Activated CD4-positive, alpha-beta T cell treated with anti-CD3 and anti-CD28 coated beads, Interleukin-2, amount 50 U/mL, for 16 hours (primary cell): ENCODE measurements at places on chromosomes 11 and 22.

- no peak for DNase-seq
Measured at GRCh38 chr11:26703411-26704191, 18.3 kb downstream of the SLC5A12 start.

DNA sequence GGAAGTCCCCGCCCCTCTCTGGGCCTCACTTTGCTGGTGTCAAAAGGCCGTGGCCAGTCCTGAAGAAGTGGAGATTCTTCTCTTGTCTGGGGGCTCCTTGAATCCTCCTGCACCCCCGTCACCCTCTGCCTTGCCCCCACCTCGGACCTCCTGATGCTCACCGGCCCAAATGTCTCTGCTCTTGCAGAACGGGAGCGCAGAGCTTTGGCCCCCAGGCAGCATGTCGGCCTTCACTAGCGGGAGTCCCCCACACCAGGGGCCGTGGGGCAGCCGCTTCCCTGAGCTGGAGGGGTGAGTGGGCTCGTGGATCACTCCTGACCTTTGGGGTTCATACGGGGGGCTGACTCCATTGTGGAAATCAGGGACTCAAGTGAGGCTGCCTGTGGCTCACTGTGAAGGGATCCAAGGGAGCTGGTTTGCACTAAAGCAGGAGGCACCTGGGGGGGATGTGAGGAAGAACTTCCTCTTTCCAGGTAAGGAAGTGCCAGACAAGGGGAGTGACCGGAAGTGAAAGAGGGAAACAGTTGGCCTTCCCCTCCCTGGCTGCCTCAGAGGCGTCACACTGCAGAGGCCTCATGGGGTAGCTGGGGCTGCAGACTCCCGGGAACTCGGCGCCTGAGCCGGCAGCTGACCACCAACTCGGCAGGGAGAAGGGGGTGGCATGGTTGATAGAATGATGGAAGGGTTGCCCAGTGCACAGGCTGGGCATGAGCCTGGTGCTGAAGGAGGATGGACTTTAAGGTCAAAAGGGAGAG, 23.1 kb downstream of the CSF2RB start:
- DNase-seq = no peak

DNA sequence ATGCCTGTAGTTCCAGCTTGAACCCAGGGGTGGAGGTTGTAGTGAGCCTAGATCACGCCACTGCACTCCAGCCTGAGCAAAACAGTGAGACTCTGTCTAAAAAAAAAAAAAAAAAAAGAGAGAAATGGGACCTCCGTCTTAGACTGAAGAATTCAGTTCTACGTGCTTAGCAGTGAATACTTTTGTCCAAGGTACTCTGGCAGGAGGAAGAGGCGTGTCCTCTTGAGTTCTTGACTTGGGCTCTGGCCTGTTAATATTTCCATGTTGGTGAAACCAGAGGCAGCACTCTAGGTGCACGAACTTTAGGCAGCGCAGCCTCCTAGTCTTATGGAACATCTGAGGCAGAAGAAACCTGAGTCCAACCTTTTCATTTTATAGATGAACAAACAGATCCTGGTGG, 2.4 kb downstream of the HMBS start:
- no peak for DNase-seq

DNA sequence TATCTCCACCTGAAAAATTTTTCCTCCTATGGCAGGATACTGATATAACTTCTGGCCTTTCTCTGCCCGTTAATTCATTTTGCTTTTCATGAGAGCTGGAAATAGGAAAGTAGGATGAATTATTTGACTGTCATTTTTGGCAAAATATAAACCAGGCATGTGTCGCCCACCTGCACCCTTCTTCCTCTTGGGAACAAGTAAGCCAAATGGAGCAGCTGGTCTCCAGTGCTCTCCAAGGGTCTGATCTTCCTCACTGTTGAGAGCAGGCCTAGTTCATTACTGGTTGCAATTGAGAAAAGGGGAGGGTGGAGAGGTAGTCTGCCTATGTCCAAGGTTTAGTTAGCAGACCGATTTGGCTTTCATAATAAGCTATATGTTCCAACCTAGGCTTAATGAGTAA, 582.2 kb downstream of the DLG2 start:
- DNase-seq = no peak

DNA sequence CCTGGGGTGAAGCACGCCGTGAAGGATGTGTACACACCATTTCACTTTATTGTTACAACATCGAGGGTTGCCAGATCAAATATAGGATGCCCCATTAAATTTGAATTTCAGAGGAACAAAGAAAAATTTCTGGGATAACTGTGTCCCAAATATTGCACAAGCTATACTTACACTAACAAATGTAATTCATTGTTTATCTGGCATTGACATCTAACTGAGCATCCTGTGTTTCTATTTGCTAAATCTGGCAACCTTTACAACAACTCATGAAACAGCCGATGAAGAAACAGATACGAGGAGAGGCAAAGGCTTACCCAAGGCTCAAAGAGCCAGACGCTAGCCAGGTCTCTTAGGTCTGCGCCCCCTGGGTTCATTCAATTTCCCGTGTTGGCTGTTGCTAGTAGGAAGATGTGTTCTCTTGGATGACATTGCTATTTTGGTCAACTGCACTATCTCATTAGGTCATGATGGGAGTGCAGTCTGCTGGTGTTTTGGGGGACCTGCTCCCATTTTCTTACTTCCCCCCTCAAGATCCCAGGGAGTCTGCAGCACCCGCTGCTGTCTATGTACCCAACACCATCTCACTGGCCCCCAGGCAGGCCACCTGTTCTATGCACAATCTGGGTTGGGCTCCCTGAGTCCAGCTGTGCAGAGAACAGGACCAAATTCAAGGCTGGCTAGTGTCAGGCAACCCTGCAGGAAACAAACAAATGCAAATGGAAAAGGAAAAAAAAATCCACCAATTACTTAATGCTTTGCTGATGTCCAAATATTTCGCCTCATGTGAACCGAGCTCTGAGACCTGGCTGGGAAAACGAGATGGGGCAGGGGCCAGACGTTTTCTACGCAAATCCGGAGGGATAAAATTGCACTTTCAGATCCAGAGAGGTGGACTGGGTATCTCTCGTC, 560.9 kb downstream of the MIAT start:
- no peak for DNase-seq

DNA sequence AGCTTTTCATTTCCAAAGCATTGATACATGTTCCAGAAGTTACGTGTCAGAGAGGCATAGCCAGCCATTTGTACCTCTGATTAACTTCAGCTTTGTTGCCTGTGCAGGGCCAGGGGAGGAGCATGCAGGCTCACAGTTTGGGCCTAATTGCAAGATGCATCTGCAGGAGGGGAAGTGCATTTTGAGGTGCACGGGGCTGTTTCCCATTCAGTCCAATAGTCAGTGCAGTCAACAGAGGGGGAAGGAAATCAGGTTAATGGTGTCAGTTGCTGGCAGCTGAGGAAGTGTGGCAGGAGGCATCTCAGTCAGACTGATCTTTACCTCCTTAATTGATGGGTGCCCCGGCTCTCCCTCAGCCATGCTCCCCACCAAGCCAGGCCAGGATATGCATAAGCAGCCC, 39.3 kb downstream of the ABCC8 start:
- DNase-seq = no peak

DNA sequence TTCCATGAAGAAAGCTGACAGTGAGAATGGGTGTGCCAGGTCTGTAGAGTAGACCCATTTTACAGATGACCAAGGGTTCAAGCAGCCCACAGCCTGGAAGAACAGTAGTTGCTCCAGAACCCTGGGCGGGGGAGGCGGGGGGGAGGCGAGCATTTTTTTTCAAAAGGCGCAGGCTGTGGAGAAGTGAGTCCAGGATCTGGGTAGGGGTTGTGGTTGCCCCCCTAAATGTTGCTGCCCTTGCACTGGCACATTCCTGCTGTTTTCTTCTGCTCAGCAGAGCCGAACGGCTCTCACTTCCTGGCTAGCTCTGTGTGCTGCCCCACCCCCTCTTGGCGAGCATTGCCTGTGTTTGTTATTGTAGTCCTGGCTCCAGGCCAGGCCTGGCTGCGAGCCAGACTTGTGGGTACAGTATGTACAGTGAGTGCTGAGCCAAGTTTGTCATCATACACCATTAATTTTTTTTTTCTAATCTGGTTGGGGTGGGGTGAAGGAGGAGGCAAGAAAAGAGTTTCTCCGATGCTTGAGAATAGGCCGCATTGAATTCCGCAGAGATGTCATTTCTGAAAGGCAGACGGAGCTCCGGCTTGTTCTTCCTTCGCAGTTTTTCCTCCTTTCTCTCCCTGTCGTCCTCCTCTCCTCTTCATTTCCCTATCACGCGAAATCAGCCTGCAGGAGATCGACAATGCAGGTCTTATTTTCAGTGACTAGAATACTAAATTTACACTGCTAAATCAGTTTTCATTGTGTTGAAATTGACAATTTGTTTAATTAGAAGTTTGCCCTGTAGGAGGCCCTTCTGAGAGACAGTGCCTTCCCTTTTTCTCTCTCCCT, 100.5 kb downstream of the ZBTB16 start:
- DNase-seq = peak; percentile 82

GRCh38 chr11:5600374-5600851, 4.0 kb downstream of the TRIM6 start:
- peak; percentile 59 for DNase-seq

- no peak for DNase-seq
Measured at GRCh38 chr11:92540096-92540495, 315.5 kb downstream of the FAT3 start.
